ENCODE measurements at places on chromosomes 6 and 20. TPM values are rescaled to one million over a fixed set of nuclear protein-coding genes. Genes with fewer than 3 reads are reported as not detected.

Gene ANKRD60
- not detected for total RNA-seq

Gene DDX39B
- 771 TPM for total RNA-seq

Gene TCP11
- total RNA-seq = not detected

Gene HEY2
- not detected for total RNA-seq

Gene PHACTR2
- 98.1 TPM for total RNA-seq

Gene BPIFA1
- total RNA-seq = not detected

Gene ULBP2
- total RNA-seq = 1.9 TPM

Gene ZNF165
- total RNA-seq = 2.7 TPM

Gene BTNL2
- total RNA-seq = not detected

Gene SEL1L2
- not detected for total RNA-seq

Gene CST3
- 26.7 TPM for total RNA-seq

Gene LY6G5C
- not detected for total RNA-seq

Gene FRMD1
- not detected for total RNA-seq

Gene FRK
- 0.14 TPM for total RNA-seq

Gene PROKR2
- total RNA-seq = not detected

Gene MAFB
- 0.31 TPM for total RNA-seq

Gene CNR1
- total RNA-seq = not detected

Gene TBX18
- total RNA-seq = not detected

Gene ELOVL4
- total RNA-seq = 27.6 TPM

Gene CAGE1
- not detected for total RNA-seq

Gene RHAG
- total RNA-seq = not detected

Gene THBS2
- 0.14 TPM for total RNA-seq

Gene TOX2
- total RNA-seq = 0.18 TPM

All from G401 (cell line).